ENCODE measurements at places on chromosomes 16 and 17.

- peak; percentile 42 for DNase-seq
These were observed 11.8 kb downstream of the SLC9A5 start for GRCh38 chr16:67260426-67261063.

- no peak for DNase-seq
These were observed 30.1 kb downstream of the SNX11 start for GRCh38 chr17:48137656-48138055.

- DNase-seq, result no peak
These were observed 245.6 kb downstream of the CA10 start for GRCh38 chr17:51912939-51913338.

DNA sequence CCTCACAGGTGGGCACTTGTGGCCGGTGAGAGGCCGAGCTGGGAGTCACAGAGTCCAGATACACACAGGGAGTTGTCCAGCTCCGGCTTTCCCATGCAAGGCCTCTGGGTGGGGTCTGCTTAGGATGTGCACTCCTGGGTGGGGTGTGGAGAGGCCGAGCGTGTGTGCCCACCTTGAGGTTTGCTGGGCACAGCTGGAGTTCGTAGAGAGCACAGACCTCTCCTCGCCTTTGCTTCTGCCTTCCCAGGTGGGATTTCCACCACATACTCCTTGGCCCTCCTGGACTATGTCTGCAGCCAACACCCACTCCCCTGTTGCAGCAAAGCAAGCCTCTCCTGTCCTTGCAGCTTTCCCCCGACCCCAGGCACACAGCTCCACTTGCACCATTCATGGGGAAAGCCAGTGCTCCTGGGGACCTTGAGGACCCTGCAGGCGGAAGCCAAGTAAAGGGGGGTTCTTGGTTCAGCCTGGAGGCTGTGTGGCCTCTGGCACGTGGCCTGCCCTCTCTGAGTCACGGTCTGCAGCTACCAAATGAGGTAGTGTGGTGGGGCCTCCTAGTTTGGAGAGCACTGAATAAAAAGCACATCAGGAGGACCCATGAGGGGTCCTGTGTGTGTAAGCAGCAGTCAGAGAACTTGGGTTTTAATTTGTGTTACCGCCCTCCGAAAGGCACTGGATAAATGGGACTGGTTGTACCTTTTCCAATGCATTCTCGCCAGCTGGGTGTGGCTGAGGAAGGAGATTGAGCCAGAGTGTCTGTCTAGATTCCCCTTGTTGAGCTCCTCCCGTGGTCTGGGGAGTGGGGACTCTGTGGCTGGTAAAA lies 31.5 kb downstream of the MPRIP start:
- no peak for DNase-seq

GRCh38 chr17:17691468-17692263 lies 10.4 kb downstream of the RAI1 start:
- no peak for DNase-seq

DNA sequence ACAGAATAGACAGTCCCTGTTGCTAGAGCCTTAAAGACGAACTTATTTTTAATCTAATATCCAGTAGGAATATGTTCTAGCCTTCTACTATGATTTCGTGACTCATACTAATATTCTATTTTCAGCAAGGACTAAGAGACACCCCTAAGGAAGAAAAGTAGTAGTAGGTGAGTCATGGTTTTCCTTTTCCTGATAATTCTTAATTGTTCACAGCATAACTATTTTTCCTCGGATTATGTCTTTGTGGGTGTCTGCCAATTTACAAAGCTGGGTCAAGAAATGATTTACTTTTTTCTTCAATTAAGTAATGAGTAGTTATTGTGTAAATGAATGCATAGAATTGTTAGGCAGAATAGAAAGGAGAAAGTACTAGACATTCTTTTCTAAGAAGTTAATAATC lies 292.2 kb downstream of the TOX3 start:
- DNase-seq, result no peak

DNA sequence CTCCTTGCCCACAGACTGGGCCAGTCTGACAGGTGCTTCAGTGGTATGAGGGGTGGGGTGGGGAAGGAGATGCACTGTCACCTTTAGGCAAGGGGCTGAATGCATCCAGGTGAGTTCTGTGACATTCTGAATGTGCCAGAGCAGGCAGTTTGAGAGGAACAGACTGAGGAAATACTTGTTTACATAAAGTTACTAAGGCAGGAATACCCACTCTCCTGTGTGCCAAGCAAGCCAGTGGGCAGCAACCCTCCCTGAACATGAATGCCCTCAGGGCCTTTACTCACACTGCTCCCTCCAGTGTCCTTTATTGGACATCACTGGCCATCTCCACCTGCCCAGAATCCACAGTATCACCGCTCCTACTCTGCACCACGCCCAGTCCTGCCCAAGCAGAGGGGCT lies 33.1 kb upstream of the ULK2 start:
- no peak for DNase-seq

- peak; percentile 85 for DNase-seq
These were observed at the start of gene EVI2A for GRCh38 chr17:31321481-31321880. Gene EVI2A, minus strand, starts transcription at chr17:31321622. Its CDS starts 2,609 bp downstream, at chr17:31319013.

DNA sequence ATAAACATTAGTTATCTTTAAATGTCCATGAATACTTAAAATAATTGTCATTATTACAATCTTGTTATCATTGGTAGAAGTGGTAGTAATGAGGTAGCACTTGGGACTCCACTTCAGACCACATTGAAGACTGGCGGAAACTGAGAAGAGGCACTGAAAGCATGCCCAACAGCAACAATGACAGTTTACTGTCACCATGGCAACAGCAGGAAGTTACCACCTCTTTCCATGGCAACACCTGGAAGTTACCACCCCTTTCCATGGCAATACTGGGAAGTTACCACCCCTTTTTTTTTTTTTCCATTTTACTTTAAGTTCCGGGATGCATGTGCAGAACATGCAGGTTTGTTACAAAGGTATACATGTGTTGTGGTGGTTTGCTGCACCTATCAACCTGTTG lies 494.9 kb upstream of the RBFOX1 start:
- no peak for DNase-seq

DNA sequence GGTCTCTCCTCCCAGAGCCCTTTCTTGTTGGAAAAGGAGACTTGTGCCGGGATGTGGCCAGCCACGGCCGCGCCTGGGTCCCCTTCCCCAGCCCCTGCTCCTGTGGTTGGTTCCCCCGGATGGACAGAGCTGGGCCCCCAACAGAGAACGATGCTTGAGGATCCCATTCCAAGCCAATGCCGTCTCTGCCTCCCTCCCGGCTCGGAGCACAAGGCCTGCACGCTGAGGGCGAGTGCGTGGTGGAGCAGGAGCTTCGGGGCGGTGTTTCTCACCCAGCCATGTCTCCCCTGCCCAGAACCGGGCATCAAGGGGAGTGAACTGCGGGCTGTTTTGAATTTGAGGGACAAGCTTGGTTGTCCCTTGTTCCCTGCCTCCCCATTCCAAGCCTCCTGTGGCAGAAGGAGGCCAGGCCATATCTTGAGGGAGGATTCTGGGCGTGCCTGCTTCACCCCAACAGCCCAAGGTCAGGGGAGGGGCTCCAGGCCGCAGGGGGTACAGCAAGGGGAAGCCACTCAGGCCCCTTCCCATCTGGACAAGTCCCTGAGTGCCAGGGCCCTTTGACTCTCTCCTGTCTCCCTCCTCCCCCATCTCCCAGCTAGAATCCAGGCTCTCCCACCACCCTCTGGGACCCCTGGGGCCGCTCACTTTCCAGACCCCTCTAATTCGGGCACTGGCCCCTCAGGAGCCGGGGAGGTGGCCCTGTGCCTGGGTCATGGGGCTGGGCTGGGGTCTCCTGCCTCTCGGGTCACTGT lies 43.6 kb downstream of the SOCS3 start:
- DNase-seq, result no peak

DNA sequence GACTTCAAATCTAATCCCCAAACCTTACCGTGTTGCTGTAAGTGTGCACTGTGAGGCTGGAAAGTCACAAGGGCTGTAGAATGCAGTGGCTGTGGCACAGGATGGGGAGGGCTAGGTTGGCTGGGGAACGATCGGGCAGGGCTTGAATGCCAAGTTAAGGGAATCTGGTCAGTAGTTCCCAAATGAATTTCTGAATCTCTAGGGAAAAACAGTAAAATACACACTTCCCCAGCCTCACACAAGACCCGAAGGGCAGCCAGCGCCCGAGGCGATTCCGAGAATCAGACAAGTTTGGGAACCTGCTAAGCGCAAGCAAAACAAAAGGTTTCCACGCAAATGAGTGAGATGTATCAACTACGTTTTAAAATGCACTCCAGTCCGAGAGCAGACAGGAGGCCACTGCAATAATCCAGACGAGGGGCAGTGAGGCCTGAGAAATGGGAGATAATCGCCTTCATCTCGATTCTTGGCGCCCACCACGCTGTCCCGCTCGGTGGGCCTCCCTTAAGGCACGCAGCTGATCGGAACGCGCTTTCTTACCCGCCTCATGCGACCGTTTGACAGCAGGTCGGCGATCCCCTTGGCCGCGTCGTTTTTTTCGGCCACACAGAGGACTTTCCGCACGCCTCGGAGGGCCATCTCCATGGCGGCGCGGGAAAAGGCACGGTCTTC lies 599 bp downstream of the TOP3A start:
- no peak for DNase-seq

DNA sequence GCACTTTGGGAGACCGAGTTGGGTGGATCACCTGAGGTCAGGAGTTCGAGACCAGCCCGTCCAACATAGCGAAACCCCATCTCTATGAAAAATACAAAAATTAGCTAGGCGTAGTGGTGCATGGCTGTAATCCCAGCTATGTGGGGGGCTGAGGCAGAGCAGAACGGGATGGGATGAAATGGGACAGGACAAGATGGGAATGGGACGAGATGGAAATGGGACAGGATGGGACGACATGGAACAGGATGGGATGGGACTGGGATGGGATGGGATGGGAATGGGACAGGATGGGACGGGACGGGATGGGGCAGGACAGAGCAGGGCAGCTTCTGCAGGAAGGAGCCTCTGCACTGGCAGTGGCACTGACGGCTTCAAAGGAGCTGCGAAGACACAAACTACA lies 106.1 kb downstream of the ANKRD11 start:
- DNase-seq, result no peak

- DNase-seq, result no peak
These were observed 997 bp downstream of the ACADVL start for GRCh38 chr17:7220593-7221277.

- DNase-seq, result no peak
These were observed 2.4 kb downstream of the ALKBH5 start for GRCh38 chr17:18185832-18186626.

Data from Ammon's horn (tissue), 1 donor.